Uterus (tissue), 4 donors: ENCODE measurements at places on chromosomes 3 and 15.
A peak's percentile ranks its signal among the peaks of the same experiment; 100 is the strongest.

- H3K4me1 ChIP-seq = peaks cover 4% of the 10 kb centered on the region
- no peak for DNase-seq
- H3K4me3 ChIP-seq = no peak overlapping the region
- H3K27me3 ChIP-seq = no peaks in the 10 kb centered on the region
- no peak overlapping the region for H3K27ac ChIP-seq
These were observed 45.0 kb upstream of the SACM1L start for GRCh38 chr3:45644063-45644790.

DNA sequence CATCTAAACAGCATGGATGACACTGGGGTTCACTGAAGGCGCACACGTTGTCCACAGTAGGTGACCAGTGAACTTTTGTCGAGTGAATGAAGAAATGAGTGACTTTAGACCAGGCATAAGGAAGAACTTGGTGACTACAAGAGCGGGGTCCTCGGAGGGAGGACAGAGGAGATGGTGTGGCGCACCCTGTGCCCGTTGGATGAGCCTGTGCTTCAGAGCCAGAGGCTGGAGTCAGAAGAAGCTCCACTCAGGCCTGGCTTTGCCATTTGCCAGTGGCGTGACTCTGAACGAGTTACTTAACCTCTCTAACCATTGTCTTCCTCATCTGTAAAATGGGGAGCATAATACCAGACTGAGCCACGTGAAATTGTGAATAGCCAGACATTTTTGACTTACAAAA, 42.2 kb downstream of the MUC4 start:
- no peaks in the 10 kb centered on the region for H3K27me3 ChIP-seq
- DNase-seq = no peak
- H3K36me3 ChIP-seq = no peaks in the 10 kb centered on the region
- H3K4me3 ChIP-seq = no peak overlapping the region
- H3K4me1 ChIP-seq = no peaks in the 10 kb centered on the region
- H3K27ac ChIP-seq = no peak overlapping the region

DNA sequence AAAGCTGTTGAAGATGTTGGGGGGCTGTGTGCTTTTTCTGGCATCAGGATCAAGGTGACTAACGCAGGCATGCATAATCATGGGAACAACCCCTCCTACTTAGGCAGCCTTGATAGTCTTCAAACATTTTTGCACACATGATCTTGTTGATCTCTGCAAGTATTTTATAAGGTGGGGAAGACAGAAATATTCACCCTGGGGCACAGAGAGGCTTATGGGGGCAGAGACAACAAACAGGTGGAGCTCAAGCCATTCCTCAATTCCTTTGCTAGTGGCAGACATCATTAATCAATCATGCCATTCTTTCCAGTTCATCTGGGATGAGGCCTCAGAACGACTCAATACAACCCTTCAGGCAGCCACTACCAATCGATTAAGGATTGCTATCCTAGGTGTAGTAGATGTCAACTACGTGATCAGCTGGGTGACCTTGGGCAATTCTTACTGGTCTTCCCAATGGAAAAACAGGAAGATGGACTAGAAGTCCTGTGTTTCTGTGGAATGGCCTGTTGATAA, 110.3 kb upstream of the SMAD3 start:
- H3K4me1 ChIP-seq = no peaks in the 10 kb centered on the region
- H3K27ac ChIP-seq = no peak overlapping the region
- H3K36me3 ChIP-seq = no peaks in the 10 kb centered on the region
- H3K27me3 ChIP-seq = no peaks in the 10 kb centered on the region
- no peak for DNase-seq

DNA sequence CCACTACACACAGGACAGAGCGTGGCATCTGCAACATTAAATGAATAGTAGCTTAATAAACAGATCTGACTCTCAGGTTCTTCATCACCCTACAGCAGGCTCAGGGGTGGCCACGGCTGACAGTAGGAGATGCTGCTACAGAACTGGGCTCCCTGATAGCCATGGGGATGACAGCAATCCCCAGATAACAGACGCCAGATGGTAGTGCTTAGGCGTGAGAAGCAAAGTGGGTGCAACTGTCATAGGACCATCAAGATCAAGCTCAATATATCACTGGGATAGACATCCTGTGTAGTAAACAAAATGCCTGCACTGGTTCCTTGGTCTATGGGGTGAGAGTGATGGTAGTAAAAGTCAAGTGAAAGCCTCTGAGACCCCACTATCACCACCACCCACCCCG, 2.6 kb upstream of the TPRA1 start:
- no peaks in the 10 kb centered on the region for H3K36me3 ChIP-seq
- DNase-seq = no peak
- H3K4me3 ChIP-seq = no peak overlapping the region
- H3K27me3 ChIP-seq = no peaks in the 10 kb centered on the region
- peaks cover 3% of the 10 kb centered on the region for H3K4me1 ChIP-seq
- H3K27ac ChIP-seq = no peak overlapping the region

DNA sequence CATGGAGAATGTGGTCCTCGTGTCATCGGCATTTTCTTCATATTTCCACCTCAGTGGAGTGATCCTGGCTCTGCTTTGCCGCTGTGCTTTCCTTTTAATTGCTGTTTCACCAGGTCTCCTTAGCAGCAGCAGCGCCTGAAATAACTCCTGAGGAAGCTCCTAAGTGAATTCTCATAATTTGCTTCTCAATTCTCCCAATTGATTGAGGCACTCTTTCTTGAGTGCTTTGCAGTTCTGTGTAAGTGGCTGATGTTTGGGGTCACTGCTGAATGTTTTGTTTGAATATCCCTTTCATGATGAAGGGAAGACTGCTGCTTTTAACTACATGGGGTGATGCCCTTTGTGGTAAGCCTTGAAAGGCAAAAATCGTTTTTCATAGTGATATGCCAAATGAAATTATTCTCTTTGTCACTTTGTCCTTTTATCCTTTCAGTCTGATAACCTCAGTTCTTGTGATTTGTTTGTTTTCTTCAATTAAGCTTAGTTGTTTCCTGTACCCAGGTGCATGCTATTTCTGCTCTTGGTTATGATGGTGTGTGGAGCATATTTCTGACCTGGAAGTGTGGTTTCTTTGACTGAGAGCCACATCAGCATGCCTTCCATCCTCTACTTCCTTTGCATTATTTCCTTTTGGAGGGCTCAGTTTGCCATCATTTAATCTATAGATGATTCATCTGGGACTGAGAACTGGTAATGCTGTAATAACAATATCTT, 36.7 kb downstream of the HMG20A start:
- no peaks in the 10 kb centered on the region for H3K36me3 ChIP-seq
- peaks cover 8% of the 10 kb centered on the region for H3K4me1 ChIP-seq
- H3K4me3 ChIP-seq = no peak overlapping the region
- peak overlapping the region; percentile 74 for H3K27ac ChIP-seq

DNA sequence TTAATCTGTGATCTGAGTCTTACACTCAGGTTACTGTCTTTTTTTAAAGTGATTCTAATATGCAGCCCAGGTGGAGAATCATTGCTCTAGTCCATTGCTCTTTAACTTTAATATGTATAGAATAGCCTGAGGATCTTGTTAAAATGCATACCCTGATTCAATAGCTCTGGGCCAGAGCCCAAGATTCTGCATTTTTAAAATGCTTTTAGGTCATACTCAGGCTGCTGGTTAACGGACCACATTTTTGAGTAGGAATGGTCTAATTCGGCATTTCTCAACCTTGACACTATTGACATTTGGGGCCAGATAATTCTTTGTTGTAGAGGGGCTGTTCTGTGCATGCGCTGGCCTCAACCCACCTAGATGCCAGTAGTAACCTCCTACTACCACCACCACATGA, 20.9 kb upstream of the FSTL1 start:
- no peaks in the 10 kb centered on the region for H3K27me3 ChIP-seq
- no peaks in the 10 kb centered on the region for H3K36me3 ChIP-seq
- H3K4me1 ChIP-seq = no peaks in the 10 kb centered on the region

- peaks cover 2% of the 10 kb centered on the region for H3K4me1 ChIP-seq
- H3K27me3 ChIP-seq = no peaks in the 10 kb centered on the region
- H3K27ac ChIP-seq = no peak overlapping the region
These were observed 35.0 kb downstream of the CTSH start for GRCh38 chr15:78909791-78910228.

- no peak for DNase-seq
- no peaks in the 10 kb centered on the region for H3K27me3 ChIP-seq
- no peaks in the 10 kb centered on the region for H3K4me1 ChIP-seq
- no peaks in the 10 kb centered on the region for H3K36me3 ChIP-seq
- no peak overlapping the region for H3K4me3 ChIP-seq
These were observed 966.8 kb downstream of the NSUN3 start for GRCh38 chr3:95029644-95030043.

DNA sequence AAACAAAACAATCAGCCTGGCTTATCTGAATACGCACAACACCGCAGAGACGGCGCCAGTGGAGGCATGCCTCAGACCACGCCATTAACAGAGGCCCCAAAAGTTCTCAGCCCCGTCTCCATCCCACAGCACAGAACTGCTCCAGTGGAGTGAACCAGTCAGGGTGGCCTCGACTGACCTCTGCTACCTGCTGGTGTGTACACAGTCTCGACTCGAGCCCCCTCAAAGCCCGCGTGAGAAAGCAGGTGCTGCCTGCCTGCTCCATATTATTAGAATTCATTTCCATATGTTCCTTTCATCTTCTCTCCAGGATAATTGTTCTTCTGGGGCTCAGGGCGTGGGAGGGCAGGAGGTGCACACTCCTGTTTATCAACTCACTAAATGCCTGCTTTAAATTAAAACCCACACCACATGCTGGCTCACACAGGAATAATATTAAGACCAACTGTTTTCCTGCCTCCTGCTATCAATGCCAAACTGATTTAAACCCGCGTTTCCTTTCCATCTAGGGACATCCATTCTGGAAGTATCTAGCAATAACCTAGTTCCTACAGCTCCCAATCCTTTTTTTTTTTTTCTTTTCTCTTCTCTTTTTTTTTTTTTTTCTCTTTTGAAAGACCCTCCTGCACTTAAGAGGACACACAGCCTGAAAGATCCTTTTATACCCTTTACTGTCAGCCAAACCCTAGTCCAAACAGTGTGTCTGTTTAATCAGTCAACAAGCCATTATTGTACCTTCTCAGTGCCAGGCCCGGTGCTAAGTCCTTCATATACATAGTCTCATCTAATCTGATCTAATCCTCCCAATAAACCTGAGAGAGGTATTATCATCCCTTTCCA, 101.2 kb downstream of the TLE3 start:
- no peak overlapping the region for H3K4me3 ChIP-seq
- DNase-seq = no peak
- H3K27me3 ChIP-seq = no peaks in the 10 kb centered on the region
- no peaks in the 10 kb centered on the region for H3K36me3 ChIP-seq
- H3K4me1 ChIP-seq = no peaks in the 10 kb centered on the region
- no peak overlapping the region for H3K27ac ChIP-seq

DNA sequence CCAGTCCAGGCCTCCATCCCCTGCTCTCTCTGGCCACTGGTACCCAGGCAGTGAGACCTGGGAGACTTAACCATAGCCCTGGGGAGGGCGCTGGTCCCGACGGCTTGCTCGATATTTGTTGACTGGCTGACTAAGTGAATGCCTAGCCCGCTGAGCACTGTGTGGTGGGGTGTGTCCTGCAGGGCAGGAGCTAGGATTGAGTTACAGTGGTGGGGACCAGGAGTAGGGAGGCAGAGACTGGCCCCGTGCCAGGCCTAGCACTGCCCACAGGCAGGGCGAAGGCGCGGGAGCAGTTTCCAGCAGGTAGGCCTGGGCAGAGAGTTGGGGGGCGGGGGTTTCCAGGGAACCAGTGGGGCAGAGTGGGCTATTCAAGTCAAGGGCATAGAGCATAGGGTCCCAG, at the start of gene VILL:
Gene VILL (plus strand): TSS at position 260 of the 400 bp plus-strand sequence. CDS start 2,887 bp downstream, outside the sequence.
- no peak for DNase-seq

- no peaks in the 10 kb centered on the region for H3K4me1 ChIP-seq
- no peaks in the 10 kb centered on the region for H3K36me3 ChIP-seq
- no peaks in the 10 kb centered on the region for H3K27me3 ChIP-seq
These were observed 23.1 kb upstream of the FRMD4B start for GRCh38 chr3:69409011-69409410.

- no peak overlapping the region for H3K4me3 ChIP-seq
- no peak overlapping the region for H3K27ac ChIP-seq
- no peaks in the 10 kb centered on the region for H3K27me3 ChIP-seq
- no peaks in the 10 kb centered on the region for H3K36me3 ChIP-seq
- DNase-seq = no peak
These were observed 39.4 kb downstream of the KPNA1 start for GRCh38 chr3:122475316-122475715.

GRCh38 chr3:62601238-62602070, 228.1 kb upstream of the FEZF2 start:
- no peak overlapping the region for H3K4me3 ChIP-seq
- no peak overlapping the region for H3K27ac ChIP-seq
- no peaks in the 10 kb centered on the region for H3K36me3 ChIP-seq
- H3K27me3 ChIP-seq = no peaks in the 10 kb centered on the region
- H3K4me1 ChIP-seq = no peaks in the 10 kb centered on the region

DNA sequence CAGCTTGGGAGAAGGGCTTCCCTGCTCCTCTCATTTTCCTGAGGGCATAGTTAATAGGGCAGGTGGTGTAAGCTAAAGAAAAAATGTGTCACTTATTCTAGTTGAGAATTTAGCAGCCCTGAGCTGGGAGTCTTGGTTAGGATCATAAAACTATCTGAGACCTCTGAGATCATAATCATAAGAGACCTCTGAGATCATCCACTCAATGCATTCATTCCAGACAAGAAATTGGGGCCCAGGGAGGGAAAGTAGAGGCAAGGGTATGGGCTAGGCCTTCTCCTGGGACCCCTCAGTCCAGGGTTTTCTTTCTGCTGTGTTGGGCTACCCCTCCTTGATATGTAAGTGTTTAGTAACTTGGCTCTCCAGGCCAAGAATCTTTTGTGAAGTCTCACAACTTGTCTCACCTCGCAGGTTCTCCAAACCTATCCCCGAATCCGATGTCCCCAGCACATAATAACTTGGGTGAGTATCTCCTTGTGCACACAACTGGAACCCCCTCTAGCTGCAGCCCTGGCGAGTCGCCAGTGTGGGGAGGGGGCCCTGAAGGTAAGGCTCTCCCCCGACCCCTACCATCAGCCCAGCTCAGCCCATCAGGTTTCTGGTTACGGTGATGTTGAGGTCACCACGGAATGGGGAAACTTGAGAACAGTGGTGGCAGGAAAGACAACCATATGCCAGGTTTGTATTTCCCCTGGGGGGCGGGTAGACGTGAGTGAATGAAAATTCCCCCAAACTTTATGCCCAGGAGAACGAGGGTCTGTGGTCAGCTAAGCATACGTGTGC, 84.1 kb downstream of the AAGAB start:
- H3K4me1 ChIP-seq = peaks cover 5% of the 10 kb centered on the region
- no peaks in the 10 kb centered on the region for H3K27me3 ChIP-seq
- no peak for DNase-seq
- no peaks in the 10 kb centered on the region for H3K36me3 ChIP-seq
- no peak overlapping the region for H3K4me3 ChIP-seq

GRCh38 chr3:113441051-113441770, at the start of gene CFAP44:
TSS of gene CFAP44 (minus strand) at chr3:113441493. CDS start at chr3:113433664, 7,829 bp downstream.
- peak; percentile 86 for DNase-seq
- H3K4me3 ChIP-seq = peak within 1 kb of the TSS; percentile 28
- H3K27me3 ChIP-seq = no peaks in the 10 kb centered on the region
